Activated gamma-delta T cell treated with Interleukin-2 at 50 U/mL for 16 hours (primary cell): ENCODE measurements at places on chromosomes 5 and 9.

GRCh38 chr5:143217065-143217803, 186.3 kb downstream of the NR3C1 start:
- no peak for DNase-seq

DNA sequence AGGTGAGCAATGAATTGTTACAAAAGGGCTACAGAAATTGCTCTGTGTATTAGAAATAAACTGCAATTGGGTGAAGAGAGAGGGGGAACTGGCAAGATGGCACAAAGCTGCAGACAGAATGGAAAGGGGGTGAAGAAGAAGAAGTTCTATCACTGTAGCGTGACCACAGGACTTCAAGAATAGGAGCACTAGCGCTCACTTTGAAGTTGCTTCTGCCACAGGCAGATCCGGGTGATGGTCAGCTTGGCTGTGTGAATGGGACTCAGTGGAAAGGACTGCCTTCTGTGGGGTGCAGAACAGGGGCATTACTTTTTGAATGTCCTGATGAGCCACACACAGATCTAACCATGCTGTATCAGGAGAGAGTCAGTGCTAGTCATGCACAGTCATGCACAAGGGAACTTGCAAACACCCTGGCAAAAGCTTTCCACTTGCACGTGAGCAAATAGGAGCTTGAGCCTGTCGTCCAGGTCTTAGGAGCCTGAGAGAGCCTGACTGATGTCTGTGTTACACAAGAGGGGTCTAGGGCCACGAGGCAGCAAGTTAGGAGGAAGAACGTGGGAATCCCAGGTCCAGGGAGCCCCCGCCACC, 16.3 kb downstream of the IL5 start:
- no peak for DNase-seq

DNA sequence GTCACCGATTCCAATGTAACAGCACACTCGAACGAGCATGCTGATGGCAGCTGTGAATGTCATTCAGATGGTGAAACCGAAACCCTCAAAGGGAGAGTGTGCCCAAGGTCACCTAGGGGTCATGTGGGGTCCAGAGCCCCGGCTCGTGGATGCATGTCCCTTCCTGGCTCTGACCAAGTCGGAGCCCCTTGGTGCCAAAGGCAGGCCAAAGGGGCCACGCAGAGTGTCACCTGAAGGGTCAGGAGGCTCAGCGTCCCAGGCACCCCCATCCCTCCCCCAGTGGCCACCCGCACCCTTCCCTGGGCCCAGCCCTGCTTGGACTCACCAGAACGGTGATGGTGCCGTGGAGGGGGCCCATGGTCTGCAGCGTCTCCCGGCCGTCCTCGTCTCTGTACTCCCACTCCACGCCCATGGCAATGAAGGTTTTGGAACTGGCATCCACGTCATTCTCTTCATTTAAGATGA, 69.5 kb downstream of the ZNF354C start:
- no peak for DNase-seq

DNA sequence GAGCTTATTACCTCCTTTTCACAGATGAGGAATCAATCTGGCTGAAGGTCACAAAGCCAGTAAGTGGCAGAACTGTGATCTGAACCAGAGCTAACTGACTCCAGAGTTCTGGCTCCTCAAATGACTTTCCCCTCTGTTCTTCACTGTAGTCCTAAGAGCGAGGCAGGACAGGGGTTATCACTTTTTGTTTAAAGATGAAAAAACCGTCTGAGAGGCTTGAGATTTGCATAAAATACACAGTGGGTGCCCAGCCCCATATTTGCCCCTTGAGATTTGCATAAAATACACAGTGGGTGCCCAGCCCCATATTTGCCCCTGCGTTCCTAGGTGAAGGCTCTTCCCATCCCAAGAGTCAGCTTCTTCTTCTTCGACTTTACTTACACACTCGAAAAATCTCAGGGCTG, 667 bp downstream of the FBXO10 start:
- no peak for DNase-seq

DNA sequence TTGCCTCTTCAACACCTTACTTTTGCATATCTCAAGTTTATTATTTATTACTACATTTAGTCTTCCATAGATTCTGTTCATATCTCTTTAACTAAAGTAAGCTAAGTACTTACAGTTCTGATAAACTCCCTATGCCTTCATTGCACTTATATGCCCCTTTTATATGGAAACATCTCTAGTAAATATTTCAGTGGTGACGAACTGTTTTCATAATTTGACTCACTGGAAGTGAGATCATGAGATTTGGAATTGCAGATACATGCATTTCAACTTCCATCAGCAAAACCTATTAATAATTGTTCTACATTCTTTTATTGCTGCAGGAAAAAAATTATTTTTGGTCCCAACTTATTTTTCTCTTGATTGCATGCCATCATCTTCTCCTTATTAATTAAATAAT, 263.5 kb downstream of the CD180 start:
- DNase-seq: no peak

DNA sequence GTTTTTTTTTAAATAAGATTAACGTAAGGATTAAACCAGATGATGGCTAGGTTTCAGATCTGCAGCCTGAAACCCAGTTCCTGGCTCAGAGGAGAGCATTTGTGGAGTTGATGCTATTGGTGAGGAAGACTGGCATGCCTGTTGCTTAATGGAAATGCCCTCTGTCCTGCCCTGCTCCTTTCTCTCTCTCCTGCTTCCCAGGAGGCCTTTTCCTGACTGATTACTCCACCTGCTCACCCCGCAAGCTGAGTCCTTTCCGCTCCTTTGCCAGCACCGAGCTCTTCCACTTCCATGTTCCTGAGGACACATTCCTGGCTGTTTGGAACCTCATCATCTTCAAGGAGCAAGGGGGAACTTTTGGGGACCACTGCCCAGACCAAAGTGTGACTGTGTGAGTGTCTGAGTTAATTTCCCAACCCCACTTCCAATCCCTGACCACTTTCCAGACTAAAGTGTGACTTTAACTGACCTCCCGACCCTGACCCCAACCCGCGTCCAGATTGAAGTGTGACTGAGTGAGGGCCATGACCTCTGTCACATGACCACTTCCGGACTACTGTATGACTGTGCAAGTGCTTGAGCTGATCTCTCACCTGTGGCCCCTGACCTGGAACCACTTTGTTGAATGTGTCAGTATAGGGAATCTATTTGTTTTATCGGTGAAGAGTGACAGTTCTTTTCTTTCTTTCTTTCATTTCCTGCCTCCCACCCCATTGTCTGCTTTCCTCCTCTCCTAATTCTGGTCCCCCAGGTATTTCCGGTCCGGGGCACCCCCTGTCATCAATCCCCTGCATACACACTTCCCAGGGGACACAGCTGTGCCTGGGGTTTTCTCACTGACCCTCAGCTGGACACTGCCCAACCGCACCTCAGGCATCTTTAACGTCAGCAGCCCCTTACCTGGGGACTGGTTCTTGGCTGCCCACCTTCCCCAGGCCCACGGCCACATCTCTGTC, 5.5 kb downstream of the TMEM8B start:
- DNase-seq: no peak

GRCh38 chr5:88724201-88724600, 158.8 kb downstream of the MEF2C start:
- DNase-seq: no peak

- DNase-seq: no peak
These were observed 255.9 kb upstream of the ADRA1B start for GRCh38 chr5:159660401-159660800.

GRCh38 chr5:151347369-151347768, at the start of gene SLC36A2:
Gene SLC36A2 (minus strand): TSS chr5:151347559. CDS start chr5:151347460, 99 bp downstream.
- DNase-seq: no peak

GRCh38 chr5:54908774-54909525, 76.4 kb downstream of the ESM1 start:
- DNase-seq: no peak

DNA sequence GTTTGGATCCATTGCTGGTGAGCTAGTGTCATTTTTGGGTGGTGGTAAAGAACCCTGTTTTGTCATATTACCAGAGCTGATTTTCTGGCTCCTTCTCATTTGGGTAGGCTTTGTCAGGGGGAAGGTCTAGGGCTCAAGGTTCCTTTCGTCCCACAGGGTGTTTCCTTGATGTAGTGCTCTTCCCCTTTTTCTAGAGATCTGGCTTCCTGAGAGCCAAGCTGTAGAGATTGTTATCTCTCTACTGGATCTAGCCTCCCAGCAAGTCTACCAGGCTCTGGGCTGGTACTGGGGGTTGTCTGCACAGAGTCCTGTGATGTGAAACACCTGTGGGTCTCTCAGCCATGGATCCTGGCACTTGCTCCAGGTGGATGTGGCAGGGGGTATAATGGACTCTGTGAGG, 145.9 kb downstream of the HINT1 start:
- DNase-seq: no peak

GRCh38 chr9:70475211-70475610, 60.8 kb upstream of the KLF9 start:
- DNase-seq: no peak

- no peak for DNase-seq
These were observed 183.2 kb upstream of the POU5F2 start for GRCh38 chr5:93924628-93925027.

- no peak for DNase-seq
These were observed 375.2 kb upstream of the WWC1 start for GRCh38 chr5:167916261-167916691.

DNA sequence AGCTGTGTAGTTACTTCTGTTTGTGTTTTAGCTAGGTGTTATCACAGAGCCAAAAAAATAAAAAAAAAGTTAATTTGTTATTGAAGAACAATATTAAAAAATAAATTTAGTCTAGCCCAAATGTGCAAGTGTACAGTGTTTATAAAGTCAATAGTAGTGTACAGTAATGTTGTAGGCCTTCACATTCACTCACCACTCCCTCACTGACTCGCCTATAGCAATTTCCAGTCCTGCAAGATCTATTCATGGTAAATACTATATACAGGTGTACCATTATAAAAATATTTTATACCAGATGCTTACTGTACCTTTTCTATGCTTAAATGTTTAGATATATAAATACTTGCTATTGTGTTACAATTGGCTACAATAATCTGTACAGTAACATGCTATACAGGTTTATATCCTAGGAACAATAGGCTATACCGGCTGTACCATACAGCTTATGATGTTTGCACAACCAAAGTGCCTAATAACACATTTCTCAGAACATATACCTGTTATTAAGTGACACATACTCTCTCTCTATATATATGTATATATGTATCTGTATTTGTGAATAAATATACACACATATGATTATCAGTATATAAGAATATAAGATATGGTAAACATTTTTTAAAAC, 341.4 kb upstream of the EDIL3 start:
- no peak for DNase-seq

- no peak for DNase-seq
These were observed 187.6 kb downstream of the GABBR2 start for GRCh38 chr9:98521141-98521540.

DNA sequence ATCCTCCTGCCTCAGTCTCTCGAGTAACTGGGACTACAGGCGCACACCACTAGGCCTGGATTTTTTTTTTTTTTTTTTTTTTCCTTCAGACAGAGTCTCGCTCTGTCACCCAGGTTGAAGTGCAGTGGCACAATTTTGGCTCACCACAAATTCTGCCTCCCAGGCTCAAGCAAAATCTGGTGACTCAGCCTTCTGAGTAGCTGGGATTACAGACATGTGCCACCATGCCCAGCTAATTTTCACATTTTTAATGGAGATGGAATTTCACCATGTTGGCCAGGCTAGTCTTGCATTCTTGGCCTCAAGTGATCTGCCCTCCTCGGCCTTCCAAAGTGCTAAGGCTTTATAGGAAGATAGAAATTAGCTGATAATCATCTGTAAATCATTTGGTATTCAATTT, 43.9 kb downstream of the NSA2 start:
- no peak for DNase-seq

- DNase-seq: no peak
These were observed 95.6 kb downstream of the RFK start for GRCh38 chr9:76298521-76299144.

DNA sequence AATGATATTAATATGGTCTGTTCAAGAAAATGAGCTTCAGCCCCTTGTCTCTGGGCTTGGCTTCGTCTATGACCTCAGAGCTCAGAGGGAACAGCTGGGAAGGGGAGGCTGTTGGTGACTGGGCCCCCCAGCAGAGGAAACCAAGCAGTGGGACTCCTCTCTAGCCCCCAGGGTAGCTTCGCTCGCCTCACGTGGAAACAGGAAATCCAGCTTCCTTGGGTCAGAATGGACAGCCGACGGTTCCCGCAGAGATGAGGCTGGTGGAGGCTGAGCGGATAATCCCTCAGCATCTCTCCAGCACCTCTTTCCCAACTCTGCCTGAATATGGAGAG, 37.2 kb upstream of the ICE1 start:
- no peak for DNase-seq

DNA sequence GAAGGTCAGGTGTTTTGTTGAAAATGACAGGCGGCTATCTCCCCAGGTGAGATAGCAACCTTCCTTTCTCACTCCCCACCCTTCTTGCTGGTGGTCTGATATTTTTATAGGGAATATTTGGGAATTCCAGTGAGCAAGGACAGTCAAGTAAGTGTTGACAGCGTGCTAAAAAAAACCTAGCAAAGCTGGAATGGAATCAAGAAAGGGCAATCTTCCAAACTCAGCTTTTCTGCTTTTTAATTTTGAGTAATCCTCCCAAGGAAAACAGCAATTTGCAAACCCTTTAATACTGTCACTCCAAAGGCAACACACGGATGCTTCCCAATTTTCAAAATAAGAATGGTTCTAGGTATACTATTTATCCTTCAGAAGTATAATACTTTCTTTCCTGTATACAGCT, 143.7 kb upstream of the PCA3 start:
- no peak for DNase-seq

DNA sequence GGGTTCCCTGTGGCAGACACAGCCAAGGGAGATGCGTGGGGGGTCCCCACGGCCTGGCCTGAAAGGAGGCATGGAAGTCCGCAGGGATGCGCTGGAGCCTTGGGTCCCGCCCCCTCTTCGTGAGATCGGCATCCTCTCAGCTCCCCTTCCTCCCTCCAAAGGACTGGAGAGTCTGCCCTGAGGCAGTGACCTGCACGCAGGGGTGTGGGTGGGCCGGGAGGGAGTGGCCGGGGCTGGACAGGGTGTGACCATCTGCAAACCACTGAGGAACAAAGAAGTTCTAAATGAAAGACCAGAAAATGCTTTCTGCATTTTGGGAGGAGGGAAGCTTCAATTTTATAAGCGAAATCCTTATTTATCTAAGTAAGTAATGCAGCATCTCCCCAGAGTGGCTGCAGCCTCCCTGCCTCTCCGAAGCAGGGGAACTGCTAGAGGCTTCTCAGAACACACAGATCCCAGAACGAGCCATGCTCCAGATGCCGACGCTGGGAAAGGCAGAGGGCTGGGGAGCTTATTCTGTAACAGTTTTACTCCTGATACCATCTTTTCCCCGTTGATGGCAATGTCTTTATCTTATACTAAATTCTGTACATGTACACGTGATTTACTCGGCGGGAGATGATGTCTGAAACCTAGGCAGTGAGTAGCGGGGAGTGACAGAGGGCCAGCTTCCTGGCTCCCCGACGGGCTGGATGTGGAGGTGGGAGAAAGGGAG, 221.7 kb downstream of the FANCC start:
- no peak for DNase-seq

- DNase-seq: no peak
These were observed 28.6 kb downstream of the LSM11 start for GRCh38 chr5:157772127-157772526.

DNA sequence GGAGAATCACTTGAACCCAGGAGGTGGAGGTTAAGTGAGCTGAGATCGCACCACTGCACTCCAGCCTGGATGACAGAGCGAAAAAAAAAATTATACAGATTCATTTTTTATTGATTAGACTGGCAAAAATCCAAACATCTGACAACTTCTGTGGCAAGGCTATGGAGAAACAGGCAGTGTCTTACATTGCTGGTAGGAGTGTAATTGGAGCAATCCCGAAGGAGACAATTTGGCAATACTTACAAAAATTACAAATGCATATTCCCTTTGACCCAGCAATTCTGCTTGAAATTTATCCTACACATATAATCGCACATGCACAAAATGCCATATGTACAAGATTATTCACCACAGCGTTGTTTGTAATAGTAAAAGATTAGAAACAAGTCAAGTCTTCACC, 86.8 kb downstream of the MAPKAP1 start:
- DNase-seq: no peak
